Hematopoietic multipotent progenitor cell (in vitro differentiated cells): ENCODE measurements at places on chromosomes 2 and 18. TPM values are rescaled to one million over a fixed set of nuclear protein-coding genes. Genes with fewer than 3 reads are reported as not detected.

ASTL gene
- total RNA-seq = 1.1 TPM

- DNase-seq = no peak
Observed at GRCh38 chr18:64974391-64975125, 776.3 kb upstream of the CDH7 start.

FBXO15 gene
- 0.81 TPM for total RNA-seq

DNA sequence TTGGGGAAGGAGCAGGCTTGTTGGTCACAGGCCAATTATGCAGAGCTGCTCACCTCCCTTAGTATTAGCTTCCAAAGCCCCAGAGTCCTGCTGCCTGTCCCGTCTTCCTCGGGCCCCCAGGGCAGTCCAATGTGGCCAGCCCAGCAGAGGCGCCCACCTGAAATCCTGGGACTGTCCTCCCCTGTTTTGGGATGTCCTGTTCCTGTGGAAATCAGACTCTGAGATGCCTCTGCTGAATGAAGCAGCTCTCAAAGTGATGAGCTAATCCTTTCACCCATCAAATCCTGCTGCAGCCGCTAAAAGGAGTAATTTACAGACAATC lies 105.3 kb downstream of the CABLES1 start:
- DNase-seq = no peak
